ENCODE measurements at places on chromosomes 1 and 21. TPM values are rescaled to one million over a fixed set of nuclear protein-coding genes. Genes with fewer than 3 reads are reported as not detected.

GRCh38 chr1:93443454-93443853 is 4.5 kb upstream of the FNBP1L start:
- no peak for DNase-seq

DNA sequence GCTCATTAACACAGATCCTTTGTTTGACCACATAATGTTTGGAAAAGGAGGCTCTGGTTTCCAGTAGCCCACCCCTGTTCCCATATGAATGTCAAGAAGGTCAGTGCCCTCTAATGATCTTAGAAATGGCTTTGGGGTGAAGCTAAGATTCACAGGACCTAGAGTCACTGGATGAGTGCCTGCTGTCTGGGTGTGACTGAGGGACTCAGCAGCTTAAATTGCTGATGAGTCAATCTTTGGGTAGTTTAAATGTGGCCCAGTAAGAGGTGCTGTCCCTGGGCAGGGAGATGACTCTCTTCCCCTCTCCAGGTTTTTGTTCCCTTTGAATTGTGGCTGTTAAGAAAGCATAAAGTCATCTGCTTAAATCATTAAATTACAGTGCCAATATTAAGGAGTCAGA is 50.6 kb downstream of the L1TD1 start:
- no peak for DNase-seq

DNA sequence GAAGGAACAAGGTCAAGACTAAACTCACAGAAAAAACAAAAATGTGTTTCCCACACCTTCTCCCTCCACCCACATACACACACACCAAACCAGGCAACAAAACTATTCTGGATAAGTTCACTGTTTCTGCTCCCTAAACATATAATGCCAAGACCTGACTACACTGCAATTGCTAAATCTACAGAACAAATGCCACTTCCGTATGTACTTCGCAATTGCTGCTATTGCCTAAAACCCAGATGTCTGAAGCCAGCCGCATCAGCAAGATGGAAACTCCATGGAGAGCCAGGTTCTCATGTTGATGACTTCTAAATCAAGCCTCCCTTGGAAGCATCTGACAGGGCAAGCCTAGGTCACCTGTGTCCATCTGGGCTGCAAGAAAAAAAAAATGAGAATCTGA is 8.3 kb upstream of the AIM2 start:
- DNase-seq, result no peak

GRCh38 chr1:67126111-67126746 is 8.5 kb downstream of the C1orf141 start:
- DNase-seq, result no peak

DNA sequence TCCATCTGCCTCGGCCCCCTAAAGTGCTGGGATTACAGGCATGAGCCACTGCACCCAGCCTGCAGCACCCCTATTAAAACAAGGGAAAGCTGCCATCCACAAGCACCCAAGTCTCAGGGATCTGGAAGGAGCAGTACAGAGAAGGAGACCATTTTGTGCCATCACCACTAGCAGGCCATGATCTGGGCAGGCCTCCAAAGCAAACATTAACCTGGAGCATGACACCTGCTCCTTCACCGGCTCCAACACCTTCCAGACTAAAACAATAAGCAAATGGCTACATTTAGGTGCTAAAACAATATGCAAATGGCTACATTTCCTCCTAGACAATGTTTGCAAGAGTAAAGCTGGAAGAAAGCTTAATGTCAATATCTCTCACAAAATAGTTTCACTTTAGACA is 16.7 kb downstream of the MEAF6 start:
- no peak for DNase-seq

The LCE3B gene
- total RNA-seq, result not detected

Data from omental fat pad (tissue), 4 donors.